ENCODE measurements at places on chromosomes 1 and 21.

DNA sequence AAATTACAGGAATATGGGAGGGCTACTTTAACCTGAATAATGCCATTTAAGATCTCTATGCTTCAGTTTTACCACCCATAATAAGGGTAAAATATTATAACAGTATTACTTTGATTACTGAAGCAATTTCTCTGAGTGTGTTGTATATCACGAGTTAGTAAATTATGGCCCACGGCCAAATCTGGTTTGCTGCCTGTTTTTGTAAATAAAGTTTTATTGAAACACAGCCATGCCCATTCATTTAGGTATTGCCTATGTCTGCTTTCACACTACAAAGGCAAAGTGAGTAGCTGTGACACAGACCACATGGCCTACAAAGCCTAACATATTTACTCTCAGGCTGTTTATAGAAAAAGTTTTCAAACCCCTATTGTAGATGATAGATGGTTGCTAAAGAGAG is 156.8 kb downstream of the CDC42BPA start:
- H3K27me3 ChIP-seq, result no peaks in the 10 kb centered on the region
- no peak overlapping the region for H3K27ac ChIP-seq
- H3K4me1 ChIP-seq, result no peaks in the 10 kb centered on the region
- DNase-seq, result no peak

- H3K27ac ChIP-seq, result no peak overlapping the region
- peaks cover 35% of the 10 kb centered on the region for H3K36me3 ChIP-seq
- no peaks in the 10 kb centered on the region for H3K4me1 ChIP-seq
- no peak overlapping the region for H3K4me3 ChIP-seq
Measured at GRCh38 chr1:54028306-54029251, 10.6 kb upstream of the LDLRAD1 start.

DNA sequence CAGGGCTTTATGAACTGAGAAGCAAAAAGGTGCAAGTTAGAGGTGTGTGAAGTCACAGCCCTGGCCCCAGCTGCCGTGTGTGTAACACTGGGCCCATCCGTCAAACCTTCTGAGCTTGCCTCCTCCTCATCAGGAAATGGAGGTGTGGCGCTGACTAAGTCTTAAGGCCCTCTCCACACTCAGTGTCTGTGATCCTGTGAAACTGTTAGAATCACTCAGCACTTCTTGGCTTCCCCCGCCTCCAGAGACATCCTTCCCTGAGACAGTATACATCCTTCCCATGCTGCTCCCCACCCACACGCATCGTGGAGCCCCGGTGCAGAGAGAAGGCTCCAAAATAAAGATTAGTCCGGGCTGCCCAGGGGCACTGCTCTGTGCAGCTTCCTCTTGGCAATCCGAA is 33.3 kb downstream of the LRP8 start:
- no peak overlapping the region for H3K4me3 ChIP-seq
- no peaks in the 10 kb centered on the region for H3K27me3 ChIP-seq
- no peak for DNase-seq

DNA sequence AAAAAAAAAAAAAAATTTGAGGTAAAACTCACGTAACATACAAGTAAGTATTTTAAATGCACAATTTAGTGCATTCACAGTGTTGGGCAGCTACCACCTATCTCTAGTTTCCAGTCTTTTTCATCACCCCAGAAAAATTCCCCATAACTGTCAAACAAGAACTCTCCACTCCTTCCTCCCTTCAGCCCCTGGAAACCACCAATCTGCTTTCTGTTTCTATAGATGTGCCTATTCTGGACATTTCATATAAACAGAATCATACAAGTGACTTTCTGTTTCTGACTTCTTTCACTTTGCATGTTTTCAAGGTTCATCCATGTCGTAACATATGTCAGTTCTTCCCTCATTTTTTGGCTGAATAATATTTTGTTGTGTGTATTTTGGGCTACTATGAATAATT is 24.9 kb upstream of the ETS2 start:
- H3K27me3 ChIP-seq, result no peaks in the 10 kb centered on the region
- H3K4me1 ChIP-seq, result no peaks in the 10 kb centered on the region
- H3K36me3 ChIP-seq, result no peaks in the 10 kb centered on the region
- H3K4me3 ChIP-seq, result no peak overlapping the region

Measured in Peyer's patch (tissue), 4 donors.